ENCODE measurements at places on chromosomes 11 and 22. TPM values are rescaled to one million over a fixed set of nuclear protein-coding genes. Genes with fewer than 3 reads are reported as not detected.
A peak's percentile ranks its signal among the peaks of the same experiment; 100 is the strongest.

The RNF121 gene
- 32.4 TPM for total RNA-seq

The DDTL gene
- not detected for total RNA-seq

The KCNQ1 gene
- 0.44 TPM for total RNA-seq

The IGLL5 gene
- not detected for total RNA-seq

The SCGB1C1 gene
- total RNA-seq: not detected

The PGA5 gene
- not detected for total RNA-seq

The MMP3 gene
- total RNA-seq: not detected

DNA sequence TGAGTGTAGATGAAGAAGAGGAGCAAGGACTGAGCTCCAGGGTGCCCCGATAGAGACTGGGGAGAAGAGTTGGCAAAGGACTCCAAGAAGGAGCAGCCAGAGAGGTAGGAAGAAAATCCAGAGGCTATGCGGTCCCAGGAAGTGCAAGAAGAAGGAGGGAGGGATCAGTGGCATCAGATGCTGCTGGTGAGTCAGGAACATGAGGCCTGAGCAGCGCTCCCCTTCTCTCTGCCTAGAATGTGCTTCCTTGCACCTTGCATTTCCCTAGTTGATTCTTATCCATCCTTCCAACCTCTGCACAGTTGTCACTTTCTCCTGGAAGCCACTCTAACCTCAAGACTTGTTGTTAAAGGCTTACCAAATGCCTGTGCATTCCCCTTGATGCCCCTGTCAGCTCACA is 21.3 kb downstream of the KCNC1 start:
- DNase-seq: no peak

DNA sequence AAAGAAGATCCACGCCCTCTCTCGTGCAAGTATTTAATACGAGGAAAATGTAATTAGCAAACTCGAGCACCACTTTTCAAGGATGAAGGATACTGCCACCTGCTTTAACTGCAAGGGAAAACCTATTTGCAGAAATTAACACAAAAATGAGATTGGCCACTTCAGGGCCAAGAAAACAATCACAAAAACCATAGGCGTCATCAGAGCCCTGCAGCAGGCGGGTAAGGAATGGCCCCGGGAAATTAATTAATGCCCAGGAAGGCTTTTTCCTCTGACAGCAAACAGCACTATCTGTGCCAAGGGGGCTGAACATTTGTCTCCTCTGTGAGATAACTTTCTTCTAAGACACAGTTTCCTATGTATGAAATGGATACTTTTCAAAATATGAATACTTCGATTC is 255.7 kb downstream of the CTTN start:
- DNase-seq: no peak

DNA sequence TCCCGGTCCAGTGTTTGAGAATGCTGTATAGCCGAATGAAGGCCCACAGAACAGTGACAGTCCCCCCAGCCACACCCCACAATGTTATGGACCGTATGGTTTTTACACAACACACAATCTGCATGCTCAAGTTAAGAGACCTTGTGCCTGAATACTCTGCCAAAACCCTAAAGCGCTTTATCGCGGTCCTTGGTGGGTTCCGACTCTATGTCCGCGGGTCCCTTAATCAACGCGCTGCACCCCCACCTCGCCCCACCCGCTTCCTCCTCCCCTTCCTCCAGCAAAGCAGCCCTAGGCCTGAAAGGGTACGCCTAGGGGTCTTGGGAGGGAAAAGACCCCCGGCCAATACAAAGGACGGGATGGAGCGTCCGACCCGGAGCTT is 442 bp downstream of the COPB1 start:
- peak; percentile 21 for DNase-seq

GRCh38 chr22:27840436-27840835 is 38.9 kb upstream of the MN1 start:
- no peak for DNase-seq

DNA sequence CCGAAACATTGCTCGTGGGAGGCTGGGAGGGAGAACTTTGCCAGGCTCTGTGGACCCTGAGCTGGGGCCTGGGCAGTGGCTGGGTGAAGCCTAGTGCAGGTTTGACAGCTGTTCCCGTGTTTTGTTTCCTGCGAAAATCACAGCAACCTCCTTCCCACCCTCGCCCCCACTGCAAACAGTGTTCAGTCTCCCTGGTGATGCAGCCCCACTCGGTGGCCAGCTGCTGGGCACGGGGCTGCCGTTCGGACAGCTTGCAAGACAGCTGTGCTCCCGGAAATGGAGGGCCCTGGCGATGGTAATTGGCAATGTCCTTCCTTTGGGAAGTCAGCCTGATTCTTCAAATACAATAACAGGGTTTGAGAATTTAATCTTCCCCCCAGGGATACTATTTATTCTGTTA is 10.4 kb upstream of the GAL start:
- DNase-seq: no peak

DNA sequence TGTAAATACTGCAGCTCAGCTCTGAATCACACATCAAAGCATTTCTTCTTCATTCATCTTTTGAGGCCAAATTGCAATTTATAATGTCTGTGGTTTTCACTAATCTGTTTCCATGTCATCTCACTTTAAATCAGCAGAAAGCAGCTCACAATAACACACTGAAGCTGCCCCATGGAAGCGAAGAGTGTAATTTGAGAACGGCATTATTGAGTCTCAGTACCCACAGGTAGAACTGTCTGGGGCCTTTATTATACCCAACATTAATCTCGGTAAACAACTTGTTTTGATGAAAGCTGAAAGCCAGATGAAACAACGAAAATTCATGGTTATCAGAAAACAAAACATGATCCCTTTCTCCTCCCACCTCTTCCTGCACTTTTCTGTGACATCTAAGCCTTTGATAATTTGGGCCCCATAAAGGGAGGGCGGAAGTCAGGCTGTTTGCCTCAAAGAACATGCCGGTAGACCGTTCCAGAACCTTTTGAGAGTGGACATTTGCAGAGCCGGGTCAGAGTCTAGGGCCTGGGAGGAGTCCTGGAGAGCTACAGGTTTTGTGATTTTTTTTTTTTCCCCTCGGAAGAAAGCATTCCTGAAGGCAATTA is 68.2 kb upstream of the SESN3 start:
- DNase-seq: no peak

- DNase-seq: no peak
Observed at GRCh38 chr22:36756746-36757655, 18.9 kb downstream of the IFT27 start.

GRCh38 chr11:134498326-134499139 is 86.5 kb upstream of the B3GAT1 start:
- no peak for DNase-seq

GRCh38 chr11:29268733-29269132 is 748.1 kb downstream of the KCNA4 start:
- no peak for DNase-seq

DNA sequence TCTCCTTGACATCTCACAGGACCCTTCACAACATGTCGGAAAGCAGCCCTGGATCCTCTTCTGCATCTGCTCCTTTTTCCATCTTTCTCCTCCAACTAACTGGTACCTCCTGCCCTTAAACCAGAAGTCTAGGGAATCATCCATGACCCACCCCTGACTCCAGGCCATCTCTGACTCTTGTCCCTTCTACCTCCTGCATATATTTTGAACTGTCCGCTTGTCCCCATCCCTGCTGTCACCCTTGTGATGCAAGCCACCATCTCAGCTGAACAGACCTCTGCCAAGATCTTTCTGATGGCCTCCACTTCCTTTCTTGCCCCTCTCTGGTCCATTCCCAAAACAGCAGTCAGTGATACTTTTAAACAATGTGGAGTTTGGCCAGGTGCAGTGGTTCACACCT is 7.0 kb downstream of the RIBC2 start:
- no peak for DNase-seq

DNA sequence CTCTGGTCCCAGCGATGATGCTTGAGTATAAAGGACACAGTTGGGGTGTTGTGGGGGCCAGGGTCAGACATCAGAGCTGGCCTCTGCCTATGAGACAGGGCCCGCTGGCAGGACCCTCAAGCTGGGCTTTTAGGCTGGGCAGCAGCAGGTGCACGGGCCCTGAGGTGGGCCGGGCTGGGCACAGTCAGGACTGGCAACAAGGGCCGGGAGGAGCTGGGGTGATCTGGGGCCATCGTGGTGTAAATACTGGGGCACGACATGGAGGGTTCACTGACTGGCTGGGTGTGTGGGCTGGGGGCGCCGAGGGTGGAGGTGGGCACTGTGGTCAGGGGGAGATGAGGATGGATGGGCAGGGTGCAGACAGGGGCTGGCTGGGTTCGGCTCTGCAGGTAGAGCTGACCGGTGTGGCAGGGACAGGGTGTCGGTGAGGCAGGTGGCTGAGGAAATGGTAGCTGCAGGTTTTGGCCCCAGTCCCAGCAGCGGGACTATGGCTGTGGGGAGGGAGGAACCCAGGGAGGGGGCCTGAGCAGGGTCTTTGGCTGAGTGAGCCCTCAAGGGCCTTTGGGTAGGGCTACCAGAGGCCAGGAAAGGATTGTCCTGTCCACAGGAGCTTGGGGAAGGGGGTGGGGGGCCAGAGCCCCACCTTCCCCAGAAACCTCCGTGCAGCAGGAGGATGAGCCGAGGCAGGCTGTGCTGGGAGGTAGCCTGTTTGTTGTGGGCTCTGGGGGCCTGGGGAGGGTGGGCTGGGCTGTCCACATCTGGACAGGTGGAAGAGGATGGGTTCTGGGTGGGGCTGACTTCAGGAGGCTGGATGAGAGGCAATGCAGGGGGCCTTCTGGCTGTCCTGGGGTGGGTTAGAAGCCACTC is 81.4 kb downstream of the KCNQ1 start:
- no peak for DNase-seq

- DNase-seq: no peak
Observed at GRCh38 chr11:127612607-127613006, 612.0 kb upstream of the KIRREL3 start.

- DNase-seq: no peak
Observed at GRCh38 chr11:93239966-93240365, 42.2 kb upstream of the SLC36A4 start.

DNA sequence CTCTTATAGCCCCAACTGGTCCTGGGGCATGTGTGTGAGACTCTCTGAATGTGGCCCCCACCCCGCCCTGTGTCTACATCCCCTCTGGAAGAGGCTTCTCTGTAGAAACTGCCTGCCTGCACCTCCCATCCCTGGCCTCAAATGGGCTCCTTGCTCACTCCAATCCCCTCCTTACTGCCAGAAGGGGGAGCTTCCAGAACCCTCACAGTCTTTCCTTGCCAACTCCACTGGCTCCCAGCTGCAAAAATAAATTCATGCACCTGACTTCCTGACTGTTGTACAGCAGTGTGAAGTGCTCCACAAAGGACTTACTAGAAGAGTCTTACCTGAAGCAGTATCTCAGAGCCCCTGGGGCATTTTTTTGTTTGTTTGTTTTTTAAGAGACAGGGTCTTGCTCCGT is 15.2 kb upstream of the SERPIND1 start:
- DNase-seq: no peak

GRCh38 chr11:14310679-14311078 is 48.3 kb downstream of the RRAS2 start:
- DNase-seq: no peak

DNA sequence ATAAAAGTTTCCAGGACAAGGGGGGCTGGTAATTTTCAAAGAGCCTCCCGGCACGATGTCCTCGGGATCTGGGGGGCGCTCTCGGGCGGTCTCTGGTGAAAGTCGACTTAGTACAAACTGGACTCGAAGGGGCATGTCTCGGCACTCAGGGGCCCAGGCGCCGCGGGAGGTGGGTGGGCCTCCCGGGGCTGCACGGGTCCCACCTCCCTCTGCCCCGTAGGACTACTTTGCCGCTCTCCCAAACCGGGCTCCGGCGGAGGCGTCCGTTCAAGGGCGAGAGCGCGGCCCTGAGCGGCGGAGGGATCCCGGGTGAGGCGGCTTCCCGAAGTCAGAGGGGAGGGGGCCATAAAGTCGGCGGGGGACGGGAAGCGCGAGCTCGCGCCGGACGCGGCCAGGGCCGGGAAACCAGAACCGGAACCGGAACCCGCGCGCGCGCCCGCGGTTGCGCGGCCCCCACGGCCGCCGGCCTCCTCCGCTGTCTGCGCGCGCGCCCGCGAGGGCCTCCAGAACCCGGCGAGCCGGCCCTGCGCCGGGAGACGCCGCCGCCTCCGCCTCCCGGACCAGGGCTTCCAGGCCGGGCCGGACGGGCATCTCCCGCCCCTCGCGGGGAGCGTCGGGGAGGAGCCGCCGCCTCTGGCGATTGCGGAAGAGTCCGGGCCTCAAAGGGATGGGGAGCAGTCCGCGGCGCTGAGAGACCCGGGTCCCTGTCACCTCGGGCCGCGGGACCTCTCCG is at the start of gene ARHGEF12:
Gene ARHGEF12 (plus strand): TSS at position 506 of the 733 bp plus-strand sequence. CDS start 831 bp downstream, outside the sequence.
- DNase-seq: peak; percentile 93

- no peak for DNase-seq
Observed at GRCh38 chr22:49567899-49568750, 259.5 kb downstream of the BRD1 start.

DNA sequence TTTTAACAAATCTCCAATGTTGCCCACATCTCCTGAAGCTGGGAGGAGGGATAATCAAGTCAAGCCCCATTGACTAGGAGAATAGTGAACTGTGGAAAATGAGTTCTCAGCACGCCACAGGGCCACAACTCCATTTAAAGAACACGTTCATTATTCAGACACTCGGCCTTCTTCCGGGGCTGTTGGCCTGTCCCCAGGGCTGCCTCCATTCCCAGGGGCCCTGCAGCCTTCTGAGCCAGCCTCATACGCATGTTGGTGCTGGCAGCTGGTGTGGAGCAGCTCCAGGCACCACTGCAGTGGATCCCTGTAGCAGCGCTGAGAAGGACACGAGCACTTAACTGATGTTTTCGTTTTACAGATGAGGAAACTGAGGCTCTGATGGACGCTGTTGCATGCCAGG is 87.5 kb upstream of the RCN1 start:
- no peak for DNase-seq

DNA sequence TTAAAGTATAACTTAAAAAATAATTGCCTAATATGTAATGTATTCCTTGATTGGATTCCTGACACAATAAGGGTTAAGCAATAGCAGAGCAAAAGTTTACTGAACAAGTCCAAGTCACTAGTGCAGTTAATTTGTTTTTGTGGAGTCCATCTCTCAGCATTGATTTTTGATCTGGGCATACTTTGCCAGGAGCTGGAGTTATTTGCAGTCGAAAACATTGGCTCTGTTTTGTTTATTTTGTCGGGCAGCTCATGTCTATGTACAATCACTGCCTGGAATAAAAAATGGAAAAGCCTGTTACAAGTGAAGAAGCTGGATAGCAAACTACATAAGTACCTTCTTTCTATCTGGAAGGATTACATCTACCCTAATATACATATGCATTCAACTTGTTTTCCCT is 625.2 kb downstream of the CNTN5 start:
- no peak for DNase-seq

DNA sequence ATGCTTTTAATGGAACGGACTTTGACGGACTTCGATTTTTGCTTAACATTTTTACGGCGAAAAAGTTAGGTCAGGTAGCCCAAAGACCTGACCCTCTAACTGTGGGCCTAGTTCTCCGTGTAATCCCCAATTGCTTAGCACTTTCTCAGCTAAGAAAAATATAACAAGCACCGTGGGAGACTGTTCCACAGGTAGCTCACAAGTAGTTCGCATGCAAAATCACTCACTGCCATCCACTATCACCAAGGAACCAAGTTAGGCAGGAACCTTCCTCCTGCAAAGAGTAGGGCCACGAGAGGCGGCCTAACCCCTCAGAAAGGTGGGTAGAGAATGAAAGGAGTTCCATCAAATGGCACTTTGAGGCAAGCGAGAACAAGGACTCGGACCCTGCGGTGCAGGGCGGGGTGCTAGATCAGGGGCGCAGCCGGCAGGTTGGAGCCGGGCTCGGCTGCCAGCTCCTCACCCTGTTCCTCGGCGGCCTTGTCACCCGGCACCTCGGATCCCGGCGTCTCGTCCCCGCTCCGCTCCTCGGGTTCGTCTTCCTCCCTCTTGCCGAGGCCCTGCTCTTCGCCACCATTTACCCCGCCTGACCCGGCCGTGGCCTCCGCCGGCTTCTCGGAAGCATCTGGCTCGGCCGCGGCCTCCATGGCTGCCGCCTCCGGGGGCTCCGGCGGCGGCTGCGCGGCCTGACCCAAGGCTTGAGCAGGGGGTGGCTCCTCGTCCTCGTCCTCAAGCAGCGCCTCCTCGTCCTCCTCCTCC is 922 bp downstream of the HNRNPUL2 start:
- DNase-seq: peak; percentile 35

Measured in K562 (cell line).